ENCODE measurements at places on chromosomes 4 and X.

- no peak for DNase-seq
Measured at GRCh38 chr4:5266991-5267390, 215.7 kb downstream of the STK32B start.

DNA sequence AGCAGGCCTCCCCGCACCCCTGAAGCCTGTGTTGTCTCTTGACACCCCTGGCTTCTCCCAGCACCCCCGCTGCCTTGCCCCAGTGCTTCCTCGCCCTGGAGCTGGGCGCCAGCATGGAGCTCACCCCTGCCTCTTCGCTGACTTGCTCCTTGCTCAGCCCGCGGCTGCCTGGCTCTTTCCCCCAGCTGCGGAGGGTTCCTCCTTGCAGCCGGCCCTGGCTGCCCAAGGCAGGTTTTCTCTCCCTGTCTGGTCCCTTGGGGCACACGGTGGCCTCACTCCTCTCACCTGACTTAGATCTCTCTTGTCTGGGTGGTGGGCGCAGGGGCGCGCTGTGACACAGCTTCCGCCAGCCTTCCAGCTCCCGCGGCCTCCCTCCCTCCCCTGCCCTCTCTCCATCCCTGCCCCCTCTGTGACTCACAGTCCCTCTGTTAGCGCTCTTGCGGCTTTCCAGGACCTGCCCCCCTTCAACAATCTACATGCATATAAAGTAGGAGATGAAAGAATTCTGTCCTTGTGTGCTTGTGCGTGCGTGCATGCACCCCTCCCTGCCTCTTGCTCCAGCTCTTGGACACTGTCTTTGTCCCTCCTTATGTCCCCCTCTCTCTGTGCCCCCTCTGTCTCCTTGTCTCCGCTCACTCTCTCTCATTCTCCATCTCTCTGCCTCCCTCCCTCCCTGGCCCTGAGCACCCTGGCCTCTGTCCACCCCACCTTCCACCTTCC, 2.2 kb downstream of the PLXNB3 start:
- peak; percentile 52 for DNase-seq

- DNase-seq = no peak
Measured at GRCh38 chrX:16979226-16979625, 32.8 kb downstream of the REPS2 start.

DNA sequence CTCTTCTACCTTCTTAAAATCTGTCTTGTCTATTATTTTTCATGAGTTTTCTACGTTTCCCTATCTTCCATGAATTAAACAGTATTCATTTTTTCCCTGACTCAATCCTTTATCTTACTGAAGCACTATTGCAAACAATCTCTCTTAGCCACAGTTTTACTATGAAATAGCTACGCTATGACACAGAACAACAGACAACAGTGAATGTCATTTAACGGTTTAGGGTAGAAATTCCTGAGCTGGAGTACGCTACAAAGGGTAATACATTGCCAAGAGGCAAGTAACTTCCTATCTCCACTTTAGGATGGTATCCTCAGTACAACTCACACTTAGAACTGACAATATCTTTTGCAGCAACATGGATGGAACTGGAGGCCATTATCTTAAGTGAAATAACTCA, 552.6 kb downstream of the INPP4B start:
- DNase-seq = no peak

DNA sequence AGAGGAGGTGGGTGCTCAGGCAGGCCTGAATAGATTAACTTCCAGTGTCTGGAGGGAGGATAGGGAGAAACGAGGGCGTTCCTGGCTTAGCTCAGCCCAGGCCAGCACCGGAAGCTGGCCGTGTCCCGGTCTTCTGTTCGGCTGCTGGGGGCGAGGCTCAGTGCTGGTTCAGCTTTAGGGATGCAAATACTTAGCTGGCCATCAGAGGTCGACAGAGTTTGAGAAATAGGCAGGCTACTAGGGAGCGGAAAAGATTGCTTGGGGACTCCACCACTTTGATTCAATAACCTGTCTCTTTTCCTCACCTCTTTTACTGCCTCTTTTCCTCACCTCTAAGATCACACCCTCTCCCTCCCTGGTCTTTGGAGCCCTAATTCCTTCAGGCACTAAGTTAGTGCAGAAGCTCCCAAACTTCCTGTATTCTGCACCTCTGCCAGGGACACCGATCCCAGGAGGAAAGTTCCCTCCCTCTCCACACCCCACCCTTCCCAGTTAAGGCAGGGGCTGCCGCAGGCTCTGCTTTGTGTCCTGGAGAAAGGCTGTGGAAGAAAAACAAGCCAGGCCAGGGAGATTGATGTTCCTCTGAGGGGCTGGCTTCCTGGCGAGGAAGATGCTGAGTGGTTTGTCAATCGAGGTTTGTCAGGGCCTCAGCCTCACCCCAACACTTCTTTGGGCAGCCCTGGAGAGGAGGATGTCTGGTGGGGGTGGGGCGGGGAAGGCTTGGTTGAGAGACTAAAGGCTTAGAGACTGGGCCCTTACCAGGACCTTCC, 6.0 kb upstream of the EFNB1 start:
- peak; percentile 35 for DNase-seq

DNA sequence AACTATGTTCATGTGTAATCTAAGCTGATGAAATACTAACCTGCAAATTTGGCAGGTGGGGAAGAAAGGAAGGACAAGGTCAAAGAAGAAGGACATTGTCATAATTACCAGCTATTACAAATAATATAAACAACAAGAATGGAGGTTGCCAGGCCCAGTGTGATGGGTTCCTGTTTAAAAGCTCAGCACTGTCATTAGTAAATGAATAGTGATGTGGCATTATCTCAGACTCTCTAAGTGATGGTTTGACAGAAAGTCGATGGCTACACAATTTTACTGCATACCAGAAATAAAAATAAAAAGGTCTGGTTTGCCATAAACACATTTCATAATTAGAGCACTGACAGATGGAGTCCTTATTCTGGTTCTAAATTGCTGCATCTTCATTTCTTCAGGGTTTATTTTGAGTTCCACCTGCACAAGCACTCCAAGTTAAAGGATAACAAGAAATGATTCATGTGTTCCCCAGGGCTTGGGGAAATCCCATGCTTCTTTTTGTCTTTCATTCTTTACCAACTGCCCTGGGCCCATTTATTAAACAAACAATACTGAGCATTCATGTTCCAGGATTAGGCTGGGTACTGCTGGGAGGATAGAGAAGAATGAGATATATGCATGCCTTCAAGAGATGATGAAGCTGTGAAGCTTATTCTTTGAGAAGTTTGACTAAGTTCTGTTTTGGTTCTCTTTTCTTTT, 367.8 kb upstream of the RASGEF1B start:
- DNase-seq = no peak

GRCh38 chr4:29805245-29805644, 914.9 kb upstream of the PCDH7 start:
- no peak for DNase-seq

DNA sequence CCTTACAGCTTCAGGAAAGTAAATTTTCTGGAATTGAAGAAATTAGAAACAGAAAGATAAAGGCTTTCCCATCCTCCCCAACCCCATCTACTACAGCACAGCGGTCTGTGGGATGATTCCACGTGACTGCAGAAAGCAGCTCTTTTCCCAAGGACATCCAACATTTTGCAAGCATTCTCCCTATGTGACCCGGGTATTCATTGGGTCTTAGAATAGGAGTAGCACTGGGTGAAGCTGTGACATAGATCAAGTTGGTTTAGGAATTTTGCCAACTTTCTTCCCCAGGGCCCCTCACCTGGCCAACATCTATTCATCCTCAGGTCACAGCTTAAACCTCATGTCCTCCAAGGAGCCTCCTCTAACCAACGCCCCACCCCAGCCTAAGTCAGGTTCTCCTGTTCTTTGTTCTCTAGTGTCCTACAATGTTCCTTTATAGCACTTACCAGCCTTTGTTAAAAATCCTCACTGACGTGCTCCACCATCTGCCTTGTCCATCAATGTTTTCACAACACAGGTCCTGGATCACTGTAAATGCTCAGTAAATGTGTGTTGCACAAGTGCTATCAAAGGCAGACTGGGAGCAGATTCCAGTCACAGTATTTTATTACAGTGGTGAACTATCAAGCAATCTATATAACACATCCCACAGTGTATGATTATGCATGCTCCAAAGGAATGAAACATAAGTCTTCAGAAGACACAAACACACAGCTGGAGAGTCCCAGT, 80.9 kb upstream of the MTM1 start:
- DNase-seq = no peak

- no peak for DNase-seq
Measured at GRCh38 chr4:14184265-14184664, 556.7 kb upstream of the BOD1L1 start.

- no peak for DNase-seq
Measured at GRCh38 chrX:21813612-21814368, 25.6 kb upstream of the MBTPS2 start.

DNA sequence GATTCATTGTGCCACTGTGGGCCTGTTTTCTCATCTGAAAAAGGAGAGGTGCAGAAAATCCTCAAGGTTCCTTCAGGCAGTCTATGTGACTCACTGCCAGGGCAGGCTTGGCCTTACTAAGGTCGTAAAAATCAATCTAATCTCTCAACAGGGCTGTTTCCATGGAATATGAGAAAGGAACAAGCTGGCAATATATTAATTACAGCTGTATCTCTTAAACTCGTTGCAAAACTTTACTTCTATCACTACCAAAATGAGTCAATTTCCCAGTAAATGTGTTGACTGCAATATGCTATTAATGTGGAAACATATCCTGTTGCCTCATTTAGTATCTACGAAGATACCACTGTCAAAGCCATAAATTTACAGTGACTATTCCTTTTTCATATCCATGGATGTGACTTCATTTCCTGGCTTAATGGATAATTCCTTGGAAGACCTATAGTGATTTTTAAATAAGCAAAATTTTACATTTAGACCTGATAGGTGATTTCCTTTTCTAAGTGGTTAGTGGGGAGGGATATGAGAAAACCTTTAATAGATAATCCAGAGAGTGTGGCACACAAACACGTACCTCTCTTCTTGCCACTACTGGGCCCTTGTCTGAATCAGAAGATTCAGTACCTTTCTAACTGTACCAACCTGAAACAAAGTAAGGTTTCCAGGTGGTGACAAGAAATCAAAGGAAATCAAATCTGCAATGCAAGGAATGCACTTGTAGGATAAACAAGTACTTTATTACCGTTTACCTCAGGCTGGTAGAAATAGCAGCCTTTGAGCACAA, 127.4 kb upstream of the FTHL17 start:
- no peak for DNase-seq
